Daoy (cell line): ENCODE measurements at places on chromosomes 3 and 15. TPM values are rescaled to one million over a fixed set of nuclear protein-coding genes. Genes with fewer than 3 reads are reported as not detected.

GRCh38 chr3:126373682-126374601, 16.7 kb upstream of the KLF15 start:
- DNase-seq = no peak

DNA sequence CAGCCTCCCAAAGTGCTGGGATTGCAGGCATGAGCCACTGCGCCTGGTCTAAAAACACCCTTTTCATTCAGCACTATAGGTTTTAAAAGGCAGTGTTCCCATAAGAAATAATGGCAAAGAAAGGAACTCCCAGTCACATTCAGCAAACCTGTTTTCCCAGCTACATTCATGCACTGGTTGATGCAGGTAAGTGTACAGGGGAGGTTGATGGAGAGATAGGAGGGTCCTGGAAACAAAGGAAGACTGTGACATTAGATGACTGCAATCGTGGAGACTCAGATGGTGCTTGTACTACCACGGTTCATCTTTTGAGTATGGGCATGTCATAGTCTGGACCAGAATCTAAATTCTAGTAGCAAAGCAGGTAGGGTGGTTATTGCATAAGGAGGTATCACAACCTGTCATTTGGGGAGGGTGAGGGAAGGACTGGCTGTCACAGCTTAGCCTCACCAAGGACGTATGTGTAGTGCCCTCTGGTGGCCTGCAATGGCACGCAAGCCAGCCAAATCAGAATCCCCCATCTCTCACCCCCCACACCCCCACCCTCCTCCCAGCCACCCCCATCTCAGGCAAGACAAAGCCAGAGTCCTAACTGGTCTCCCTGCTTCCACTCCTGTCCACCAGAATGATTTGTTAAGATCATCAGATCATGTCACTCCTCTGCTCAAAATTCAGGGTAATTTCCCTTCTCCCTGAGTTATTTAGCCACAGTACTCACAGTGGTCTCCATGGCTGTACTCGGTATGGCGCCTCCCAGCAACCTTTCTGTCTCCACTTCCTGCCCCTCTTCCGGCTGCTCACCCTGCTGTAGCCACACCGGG, 28.8 kb upstream of the UBL7 start:
- DNase-seq = peak; percentile 64

DNA sequence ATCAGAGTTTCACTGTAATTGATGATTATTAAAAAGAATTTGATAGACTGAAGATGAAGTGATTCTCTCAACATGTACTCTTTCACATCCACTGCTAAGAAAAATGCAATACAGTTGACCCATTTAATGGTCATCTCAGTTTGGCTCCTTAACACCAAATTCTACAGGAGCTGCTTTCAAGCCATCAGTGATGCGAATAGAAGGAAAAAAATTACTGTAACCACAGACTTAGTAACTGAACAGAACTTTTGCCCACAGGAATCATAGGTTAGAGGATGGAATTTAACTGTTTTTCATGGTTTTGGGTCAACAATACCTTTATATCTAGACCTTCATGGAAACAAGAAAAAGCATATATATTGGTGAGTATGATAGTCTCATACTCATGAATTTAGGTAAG, 633.5 kb downstream of the CADM2 start:
- no peak for DNase-seq

DNA sequence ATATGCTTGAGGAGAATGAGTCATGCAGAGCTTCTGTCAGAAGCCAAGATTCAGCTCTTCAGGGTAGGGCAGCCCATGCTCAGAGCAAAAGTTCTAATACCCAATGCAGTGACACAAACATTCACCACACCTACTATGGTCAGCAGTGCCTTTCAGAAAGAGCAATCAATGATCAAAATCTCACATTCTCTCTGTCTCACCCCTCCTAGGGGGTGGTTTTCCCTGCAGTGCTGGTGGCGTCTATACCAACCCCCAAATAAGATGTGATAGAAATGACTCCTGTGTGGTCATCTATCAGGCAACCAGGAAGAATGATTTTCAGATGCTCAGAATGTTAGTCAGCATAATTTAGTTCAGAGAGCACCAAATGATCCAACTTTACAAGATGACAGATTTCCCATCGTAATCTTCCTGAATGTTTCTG, 385.3 kb downstream of the NTRK3 start:
- peak; percentile 10 for DNase-seq

GRCh38 chr3:82493858-82494257, 732.4 kb upstream of the GBE1 start:
- DNase-seq = no peak

- no peak for DNase-seq
Measured at GRCh38 chr3:177466074-177466473, 268.8 kb upstream of the TBL1XR1 start.

DNA sequence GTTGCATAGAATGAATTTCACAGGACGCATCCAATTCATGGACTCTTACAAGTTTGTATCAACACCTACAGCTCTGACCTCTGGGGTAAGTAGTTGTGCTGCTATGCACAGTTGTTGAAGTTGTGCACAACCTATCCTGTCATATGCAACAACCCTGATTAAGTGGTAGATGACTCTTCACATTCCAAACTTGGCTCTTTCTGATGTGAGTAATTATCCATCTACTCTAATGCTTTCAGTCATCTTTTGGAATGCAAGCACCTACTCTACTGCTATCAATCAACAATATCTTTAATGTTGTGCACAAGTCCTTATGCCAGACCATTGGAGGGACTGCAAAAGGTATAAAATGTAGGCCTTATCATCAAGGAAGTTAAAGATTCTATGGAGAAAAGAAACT, 921.4 kb downstream of the MCTP2 start:
- no peak for DNase-seq

GRCh38 chr15:50377867-50378751, 23.1 kb upstream of the GABPB1 start:
- no peak for DNase-seq

GRCh38 chr15:52104532-52105004, 8.0 kb downstream of the BCL2L10 start:
- DNase-seq = no peak

GRCh38 chr15:48721061-48721810, 75.7 kb upstream of the FBN1 start:
- DNase-seq = no peak

DNA sequence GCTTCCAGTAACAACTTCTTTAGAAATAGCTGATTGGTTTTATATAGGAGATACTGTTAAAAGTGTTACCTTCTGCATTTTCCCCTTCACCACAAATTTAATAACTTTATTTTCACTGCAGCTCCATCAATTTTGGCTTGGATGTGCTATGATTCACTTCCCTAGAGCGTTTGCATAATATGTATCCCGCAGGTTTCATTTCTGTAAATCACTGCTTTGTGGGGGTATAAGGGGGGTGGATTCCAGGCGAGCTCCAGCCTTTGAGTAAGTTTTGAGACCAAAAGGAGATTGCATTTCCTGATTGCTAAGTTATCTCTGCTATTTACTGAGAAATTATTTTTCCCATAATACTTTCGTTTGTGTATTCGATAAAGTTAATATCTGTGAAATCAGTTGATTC, 232.6 kb downstream of the TBL1XR1 start:
- peak; percentile 39 for DNase-seq

Gene MB21D2
- total RNA-seq = 43.2 and 54.1 TPM in 2 replicates

Gene SPCS1
- total RNA-seq = 120 and 132 TPM in 2 replicates

Gene TBC1D2B
- total RNA-seq = 8.2 and 8.7 TPM in 2 replicates

Gene CADM2
- 0.46 TPM in 1 of 2 replicates, not detected in the other for total RNA-seq
